ENCODE measurements at places on chromosomes 16 and 17. TPM values are rescaled to one million over a fixed set of nuclear protein-coding genes. Genes with fewer than 3 reads are reported as not detected.

ANKRD11 gene
- total RNA-seq: 55.5 TPM

SLC13A2 gene
- total RNA-seq: not detected

HSF4 gene
- 1.1 TPM for total RNA-seq

CDH15 gene
- under 0.01 TPM for total RNA-seq

OGFOD1 gene
- total RNA-seq: 44.3 TPM

TSNAXIP1 gene
- 0.51 TPM for total RNA-seq

C16orf46 gene
- 0.51 TPM for total RNA-seq

KRT14 gene
- not detected for total RNA-seq

TEX19 gene
- total RNA-seq: not detected

PRR11 gene
- 12.2 TPM for total RNA-seq

ARL5C gene
- not detected for total RNA-seq

CHRNB1 gene
- total RNA-seq: 7.2 TPM

TOX3 gene
- total RNA-seq: not detected

KIAA0753 gene
- total RNA-seq: 8.2 TPM

CNGB1 gene
- total RNA-seq: not detected

HS3ST6 gene
- not detected for total RNA-seq

TMEM92 gene
- total RNA-seq: under 0.01 TPM

RDM1 gene
- total RNA-seq: not detected

MEFV gene
- total RNA-seq: under 0.01 TPM

DOK4 gene
- 17.2 TPM for total RNA-seq

NME1 gene
- 89.8 TPM for total RNA-seq

LCMT1 gene
- 22.5 TPM for total RNA-seq

ETV4 gene
- total RNA-seq: 7.2 TPM

KRTAP4-5 gene
- total RNA-seq: not detected

TGFB1I1 gene
- 26.2 TPM for total RNA-seq

ZNF276 gene
- total RNA-seq: 18.0 TPM

NPW gene
- total RNA-seq: 1.3 TPM

HS3ST3A1 gene
- 0.39 TPM for total RNA-seq

SLC5A10 gene
- total RNA-seq: not detected

HOXB1 gene
- not detected for total RNA-seq

TEKT1 gene
- total RNA-seq: not detected

SLC47A1 gene
- 1.7 TPM for total RNA-seq

G6PC1 gene
- not detected for total RNA-seq

KIF19 gene
- total RNA-seq: 1.8 TPM

RSPRY1 gene
- 43.6 TPM for total RNA-seq

TP53TG3B gene
- not detected for total RNA-seq

CD79B gene
- total RNA-seq: 0.51 TPM

TNK1 gene
- 2.3 TPM for total RNA-seq
